Cardiac muscle cell (in vitro differentiated cells and primary cell): ENCODE measurements at places on chromosomes 6 and 20. TPM values are rescaled to one million over a fixed set of nuclear protein-coding genes. Genes with fewer than 3 reads are reported as not detected.

GRCh38 chr6:169843110-169843509, 91.7 kb downstream of the ERMARD start:
- no peak for DNase-seq
- H3K27ac ChIP-seq: no peak overlapping the region
- no peak overlapping the region for H3K4me3 ChIP-seq
- no peaks in the 10 kb centered on the region for H3K4me1 ChIP-seq

- peaks cover 5% of the 10 kb centered on the region for H3K36me3 ChIP-seq
- no peaks in the 10 kb centered on the region for H3K27me3 ChIP-seq
- H3K4me1 ChIP-seq: no peaks in the 10 kb centered on the region
- no peak overlapping the region for H3K27ac ChIP-seq
Observed at GRCh38 chr6:154402081-154402780, 45.6 kb upstream of the IPCEF1 start.

DNA sequence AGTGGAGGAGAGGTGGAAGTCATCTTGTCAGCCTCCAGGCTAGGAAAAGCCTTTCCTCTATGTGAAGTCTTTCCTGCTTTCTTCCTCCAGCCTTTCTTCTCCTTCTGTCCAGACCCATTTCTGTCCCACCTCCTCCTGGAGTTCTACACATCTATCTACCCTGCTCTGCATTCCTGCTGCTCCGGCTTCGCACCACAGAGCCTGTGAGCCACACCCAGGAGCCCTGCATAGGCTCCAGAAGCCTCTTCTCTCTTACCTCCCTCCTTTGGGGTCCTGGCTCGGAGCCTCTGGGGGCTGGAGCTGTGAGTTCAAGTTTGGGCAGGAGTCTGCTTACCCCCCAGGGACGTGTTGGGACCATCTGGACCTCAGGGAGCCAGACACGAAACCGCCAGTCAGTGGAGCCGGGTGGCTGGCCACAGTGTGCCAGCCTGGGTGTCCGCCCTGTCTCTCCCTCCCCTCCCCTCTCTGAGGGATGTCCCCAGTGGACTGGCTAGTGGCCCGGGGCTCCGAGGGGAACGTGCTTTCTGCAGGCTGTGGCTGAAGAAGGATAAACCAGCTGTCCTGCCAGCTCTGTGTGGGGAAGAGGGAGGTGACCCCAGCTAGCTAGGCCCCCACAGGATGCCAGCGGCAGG, 99.2 kb downstream of the VEGFA start:
- no peak for DNase-seq
- H3K36me3 ChIP-seq: no peaks in the 10 kb centered on the region
- no peaks in the 10 kb centered on the region for H3K27me3 ChIP-seq
- H3K4me3 ChIP-seq: no peak overlapping the region
- peaks cover 61% of the 10 kb centered on the region for H3K4me1 ChIP-seq

The CRISP2 gene
- total RNA-seq: not detected in 2 replicates

The RHAG gene
- not detected in 2 replicates for total RNA-seq

The CTAGE9 gene
- total RNA-seq: not detected in 2 replicates

The CLPSL2 gene
- total RNA-seq: not detected in 2 replicates
